Osteocyte (in vitro differentiated cells): ENCODE measurements at places on chromosomes 12 and 14.
A peak's percentile ranks its signal among the peaks of the same experiment; 100 is the strongest.

DNA sequence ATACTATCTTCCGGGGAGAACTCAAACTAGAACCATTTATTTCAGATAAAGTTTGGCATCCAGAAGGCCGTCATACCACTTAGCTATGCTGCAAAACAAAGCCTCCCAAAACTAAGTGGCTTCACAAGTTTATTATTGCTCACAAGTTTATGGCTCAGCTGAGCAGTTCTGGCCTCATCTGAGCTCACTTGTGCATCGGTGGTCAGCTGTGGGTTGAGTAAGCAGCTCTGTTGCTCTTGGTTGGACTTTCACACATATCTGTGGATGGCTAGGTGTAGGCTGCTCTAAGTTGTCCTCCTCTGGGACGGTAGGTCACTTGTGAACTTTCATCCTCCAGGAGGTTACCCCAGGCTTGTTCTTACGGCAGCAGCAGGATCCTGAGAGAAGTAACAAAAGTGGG is 162.7 kb downstream of the BTG1 start:
- H3K36me3 ChIP-seq: no peaks in the 10 kb centered on the region
- H3K4me1 ChIP-seq: peaks cover 46% of the 10 kb centered on the region
- no peak overlapping the region for H3K27ac ChIP-seq
- no peaks in the 10 kb centered on the region for H3K27me3 ChIP-seq
- no peak for DNase-seq
- H3K4me3 ChIP-seq: no peak overlapping the region

GRCh38 chr14:76908834-76909233 is 82.6 kb downstream of the LRRC74A start:
- H3K4me1 ChIP-seq: peaks cover 30% of the 10 kb centered on the region
- no peaks in the 10 kb centered on the region for H3K36me3 ChIP-seq
- no peak for DNase-seq
- H3K27me3 ChIP-seq: no peaks in the 10 kb centered on the region
- H3K4me3 ChIP-seq: no peak overlapping the region
- no peak overlapping the region for H3K27ac ChIP-seq

- H3K27ac ChIP-seq: no peak overlapping the region
- H3K4me3 ChIP-seq: no peak overlapping the region
- H3K4me1 ChIP-seq: peaks cover 5% of the 10 kb centered on the region
- no peaks in the 10 kb centered on the region for H3K27me3 ChIP-seq
These were observed 457.6 kb downstream of the ZFP36L1 start for GRCh38 chr14:68335312-68335711.

DNA sequence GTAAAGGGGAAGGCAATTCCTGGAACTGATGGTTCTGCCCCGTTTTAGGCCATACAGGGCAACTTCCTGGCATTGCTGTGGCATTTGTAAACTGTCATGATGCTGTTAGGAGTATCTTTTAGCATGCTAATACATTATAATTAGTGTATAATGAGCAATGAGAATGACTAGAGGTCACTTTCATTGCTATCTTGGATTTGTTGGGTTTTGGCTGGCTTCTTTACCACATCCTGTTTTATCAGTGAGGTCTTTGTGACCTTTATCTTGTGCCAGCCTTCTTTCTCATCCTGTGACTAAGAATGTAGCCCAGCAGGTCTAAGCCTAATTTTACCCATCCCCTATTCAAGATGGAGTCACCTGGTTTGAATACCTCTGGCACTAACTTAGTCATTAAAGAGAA is 51.2 kb downstream of the TESPA1 start:
- H3K4me1 ChIP-seq: no peaks in the 10 kb centered on the region
- H3K27ac ChIP-seq: no peak overlapping the region
- no peaks in the 10 kb centered on the region for H3K27me3 ChIP-seq
- H3K36me3 ChIP-seq: no peaks in the 10 kb centered on the region
- no peak overlapping the region for H3K4me3 ChIP-seq

- H3K27me3 ChIP-seq: no peaks in the 10 kb centered on the region
- no peaks in the 10 kb centered on the region for H3K4me1 ChIP-seq
- no peak for DNase-seq
- H3K4me3 ChIP-seq: no peak overlapping the region
- no peak overlapping the region for H3K27ac ChIP-seq
These were observed 143.1 kb downstream of the PRIMA1 start for GRCh38 chr14:93645200-93645599.

- peak overlapping the region; percentile 98 for H3K27ac ChIP-seq
- H3K36me3 ChIP-seq: peaks cover 13% of the 10 kb centered on the region
- H3K4me1 ChIP-seq: peaks cover 84% of the 10 kb centered on the region
- no peak overlapping the region for H3K4me3 ChIP-seq
These were observed 22.8 kb downstream of the JDP2 start for GRCh38 chr14:75450381-75451276.

- no peak overlapping the region for H3K27ac ChIP-seq
- no peaks in the 10 kb centered on the region for H3K36me3 ChIP-seq
- H3K4me1 ChIP-seq: peaks cover 5% of the 10 kb centered on the region
- no peaks in the 10 kb centered on the region for H3K27me3 ChIP-seq
- no peak for DNase-seq
- no peak overlapping the region for H3K4me3 ChIP-seq
These were observed 18.0 kb downstream of the FKBP11 start for GRCh38 chr12:48907245-48907644.

DNA sequence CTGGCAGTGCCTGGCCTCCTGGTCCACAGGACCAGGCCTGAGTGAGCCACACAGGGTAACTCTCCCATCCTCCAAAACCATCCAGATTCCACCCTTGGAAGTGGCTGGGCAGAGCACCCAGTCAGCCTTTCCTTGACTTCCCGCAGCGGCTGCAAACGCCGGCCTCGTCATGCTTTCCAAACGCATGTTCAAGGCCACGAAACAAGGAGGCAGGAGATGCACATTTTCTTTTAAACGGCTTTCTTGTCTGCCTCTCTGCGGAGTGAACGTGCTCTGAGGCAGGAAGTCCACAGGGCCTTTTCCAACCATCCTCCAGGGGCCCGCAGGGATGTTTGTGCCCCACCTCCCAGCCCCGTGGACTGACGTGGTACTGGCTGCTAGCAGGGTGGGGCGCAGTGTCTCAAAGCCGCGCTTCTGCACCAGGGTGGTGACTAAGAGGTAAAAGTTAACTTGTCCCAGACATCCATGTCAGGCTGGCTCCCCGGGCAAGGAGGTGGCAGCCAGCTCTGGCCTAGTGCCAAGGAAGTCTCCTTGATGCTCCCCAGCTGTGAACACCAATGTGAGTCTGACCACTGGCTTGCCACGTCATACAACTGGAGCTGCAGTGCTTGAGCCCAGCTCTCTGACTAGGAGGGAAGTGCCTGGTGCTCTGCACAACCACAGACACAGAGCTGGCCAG is 45.0 kb downstream of the KCNA5 start:
- H3K4me1 ChIP-seq: no peaks in the 10 kb centered on the region
- H3K4me3 ChIP-seq: no peak overlapping the region
- H3K36me3 ChIP-seq: no peaks in the 10 kb centered on the region
- no peak for DNase-seq
- H3K27ac ChIP-seq: no peak overlapping the region
- peaks cover 2% of the 10 kb centered on the region for H3K27me3 ChIP-seq

DNA sequence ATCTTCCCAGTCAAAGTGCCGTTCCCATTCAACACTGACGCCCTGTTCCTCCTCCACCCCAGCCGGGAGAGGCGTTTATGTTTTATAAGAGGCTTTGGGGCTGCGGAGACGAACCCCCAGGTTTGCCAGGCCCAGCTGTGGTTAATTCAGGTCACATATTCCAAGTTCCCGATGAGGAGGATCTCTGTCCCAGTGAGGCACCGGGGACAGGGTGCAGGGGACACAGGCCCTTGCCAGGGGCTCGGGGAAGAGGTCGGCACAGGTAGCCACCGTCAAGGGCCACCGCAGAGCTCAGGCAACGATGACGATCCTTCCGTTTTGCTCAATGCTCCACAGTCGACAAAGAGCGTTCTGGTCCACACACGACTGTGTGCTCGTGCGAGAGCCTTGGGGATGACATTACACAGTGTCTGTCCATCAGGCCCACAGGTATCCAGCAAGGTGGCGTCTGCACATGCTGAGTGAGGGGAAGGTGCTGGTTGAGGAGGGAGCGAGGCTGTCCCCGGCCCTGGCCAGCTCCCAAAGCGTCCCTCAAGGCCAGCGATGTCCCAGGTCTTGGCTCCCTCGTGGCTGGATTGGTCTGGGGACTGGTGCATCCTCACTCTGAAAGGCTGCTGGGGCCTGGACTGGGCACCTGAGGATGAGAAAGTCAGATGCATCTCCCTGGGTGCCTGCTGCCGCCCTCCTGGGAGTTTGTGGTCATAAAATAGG is 189.2 kb upstream of the C14orf180 start:
- no peaks in the 10 kb centered on the region for H3K4me1 ChIP-seq
- DNase-seq: peak; percentile 81
- no peaks in the 10 kb centered on the region for H3K27me3 ChIP-seq
